ENCODE measurements at places on chromosomes 4 and X.

- DNase-seq, result no peak
Measured at GRCh38 chr4:183801457-183802165, 103.5 kb upstream of the STOX2 start.

- DNase-seq, result no peak
Measured at GRCh38 chr4:94334962-94335361, 7.7 kb downstream of the HPGDS start.

- DNase-seq, result no peak
Measured at GRCh38 chr4:56696056-56696455, 15.0 kb upstream of the HOPX start.

DNA sequence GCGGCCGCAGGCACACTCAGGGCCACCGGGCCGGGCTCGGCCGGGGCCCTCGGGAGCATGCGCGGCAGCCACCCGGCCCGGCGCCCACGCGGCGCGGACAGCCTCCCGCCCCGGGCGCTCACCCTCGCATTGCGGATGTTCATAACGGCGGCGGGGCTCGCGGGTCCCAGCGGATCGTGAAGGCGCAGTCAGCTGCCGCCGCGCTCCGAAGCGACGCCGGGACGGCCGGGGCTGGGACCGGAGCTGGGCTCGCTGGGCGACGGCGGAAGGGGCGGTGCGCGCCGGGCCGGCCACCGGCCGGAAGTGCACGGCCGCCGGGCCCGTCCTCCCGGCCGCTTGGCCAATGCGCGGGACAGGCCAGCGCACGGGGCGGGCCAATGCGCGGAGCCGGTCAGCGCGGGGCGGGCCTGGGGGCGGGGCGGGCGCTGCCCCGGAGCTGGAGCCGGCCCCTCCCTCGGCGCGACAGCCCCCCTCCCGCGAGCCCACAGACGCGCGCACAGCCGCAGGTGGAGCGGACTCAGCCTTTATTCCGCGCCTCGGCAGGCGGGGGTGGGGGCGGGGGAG is at the start of gene NAA10:
Gene NAA10 (minus strand): TSS at position 276 of the 564 bp plus-strand sequence. CDS start 133 bp downstream, at position 143.
- DNase-seq, result peak; percentile 62

- no peak for DNase-seq
Measured at GRCh38 chrX:150731795-150732194, 38.6 kb downstream of the MTMR1 start.

DNA sequence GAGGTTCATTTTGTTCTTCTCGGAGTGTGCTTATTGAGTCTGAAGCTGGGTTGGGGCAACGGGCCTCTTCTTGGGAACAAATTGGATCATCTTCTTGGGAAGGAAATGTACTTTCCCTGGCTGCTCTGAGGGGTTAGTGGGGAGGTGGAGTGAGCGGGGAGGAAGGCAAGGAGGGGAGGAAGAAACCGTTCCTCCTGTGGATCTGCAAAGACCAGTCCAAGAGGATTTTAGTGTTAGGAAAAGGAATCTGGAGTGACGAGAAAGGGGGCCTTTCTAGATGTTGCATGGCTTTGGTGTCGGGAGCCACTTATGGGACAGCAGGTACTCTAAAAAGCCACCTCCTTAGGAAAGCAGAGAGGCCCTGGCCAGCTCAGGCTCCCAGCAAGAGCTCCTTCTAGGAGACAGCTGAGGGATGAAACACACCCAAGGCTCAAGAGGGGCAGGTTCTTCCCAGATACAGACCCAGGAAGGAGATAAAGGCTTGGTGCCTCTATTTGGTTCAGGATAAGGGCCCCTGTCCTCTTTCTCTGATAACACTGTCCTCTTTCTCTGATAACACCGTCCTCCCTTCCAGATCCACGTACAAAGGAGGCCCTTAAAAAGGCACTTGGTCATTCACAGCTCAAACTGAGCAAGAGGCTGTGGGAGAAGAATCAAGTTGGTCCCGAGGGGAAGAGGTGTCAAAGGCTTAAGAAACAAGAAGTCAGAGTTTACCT is 451 bp downstream of the SOD3 start:
- peak; percentile 54 for DNase-seq
